NCI-H774 (cell line): ENCODE measurements at places on chromosomes 13 and 19.

DNA sequence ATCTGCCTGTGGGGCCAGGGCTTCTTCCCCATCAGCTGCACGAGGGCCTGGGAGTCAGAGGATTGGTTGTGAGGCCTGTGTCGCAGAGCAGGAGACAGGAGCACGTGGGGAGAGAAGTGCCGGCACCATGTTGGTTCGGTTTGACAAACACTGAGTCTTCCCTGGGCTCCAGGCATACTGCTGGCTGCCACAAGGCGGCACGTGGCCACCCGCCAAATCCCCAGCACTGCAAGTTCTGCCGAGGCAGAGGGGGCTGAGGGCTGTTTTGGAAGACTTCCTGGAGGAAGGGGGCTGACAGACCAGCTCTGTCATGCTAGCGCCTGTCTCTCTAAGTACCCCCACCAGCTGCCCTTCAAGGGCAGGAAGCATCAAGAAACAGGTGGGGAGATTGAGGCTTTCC is 9.5 kb downstream of the SHANK1 start:
- no peak for DNase-seq

DNA sequence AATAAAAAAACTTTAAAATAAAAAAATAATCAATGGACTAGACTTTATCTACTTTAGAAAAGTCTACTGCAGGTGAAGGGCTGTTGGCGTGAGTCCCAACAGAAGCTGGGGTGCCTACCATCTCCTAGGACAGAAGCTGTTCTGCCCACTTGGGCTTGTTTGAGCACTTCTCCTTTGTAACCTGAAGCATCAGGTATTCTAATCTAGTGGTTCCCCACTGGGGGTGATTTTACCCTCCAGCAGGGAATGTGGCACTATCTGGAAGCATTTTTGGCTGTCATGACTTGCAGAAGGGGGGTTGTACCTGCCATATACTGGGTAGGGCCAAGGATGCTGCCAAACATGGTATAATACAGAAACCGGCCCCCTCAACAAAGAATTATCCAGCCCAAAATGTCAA is 16.2 kb upstream of the DOCK9 start:
- DNase-seq: no peak

- no peak for DNase-seq
These were observed 6.1 kb upstream of the ARRDC2 start for GRCh38 chr19:18001777-18002345.

- no peak for DNase-seq
These were observed 211.9 kb downstream of the NALCN start for GRCh38 chr13:101204270-101205020.

DNA sequence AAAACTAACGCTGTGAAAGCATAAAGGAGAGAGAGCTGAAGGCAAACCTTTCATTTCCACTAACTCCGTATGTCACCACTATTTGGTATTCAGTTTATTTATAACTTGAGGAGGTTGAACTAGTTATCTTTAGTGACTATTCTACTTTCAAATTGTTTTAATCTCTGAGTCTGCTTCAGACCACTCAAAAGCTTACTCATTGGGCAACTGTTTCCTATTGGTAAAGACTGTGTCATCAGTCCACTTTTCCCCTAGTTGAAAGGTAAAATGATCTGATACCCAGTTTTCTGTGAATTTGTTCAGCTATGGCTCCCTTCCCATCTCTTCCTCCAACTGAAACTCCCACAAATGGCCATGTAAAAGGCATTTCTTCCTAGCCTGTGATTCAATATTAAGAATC is 39.1 kb downstream of the TEX26 start:
- DNase-seq: no peak

DNA sequence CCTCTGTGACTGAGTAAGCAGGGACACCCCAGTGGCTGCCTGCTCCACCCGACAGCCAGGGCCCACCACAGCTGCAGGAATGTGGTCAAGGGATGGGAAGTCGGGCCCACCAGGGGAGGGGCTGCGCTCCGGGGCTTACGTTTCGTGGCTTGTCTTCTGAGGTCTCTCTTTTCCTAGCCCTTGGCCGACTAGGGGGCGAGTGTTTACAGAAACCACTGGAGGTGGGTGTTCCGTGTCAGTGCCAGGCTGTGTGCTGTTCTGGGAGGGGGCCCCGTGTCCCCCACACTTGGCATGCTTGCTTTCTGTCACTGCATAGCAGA is 4.5 kb downstream of the ADAT3 start:
- DNase-seq: no peak

GRCh38 chr19:19382118-19382517 is 23.4 kb upstream of the GATAD2A start:
- DNase-seq: no peak
